Hematopoietic multipotent progenitor cell treated with erythropoietin and hydrocortisone succinate and interleukin-3 and kit ligand, for 17 days (in vitro differentiated cells): ENCODE measurements at places on chromosomes 1 and 21.

- DNase-seq = no peak
Measured at GRCh38 chr1:18602533-18603211, 28.0 kb upstream of the PAX7 start.

GRCh38 chr21:38277501-38278131 lies 20.8 kb downstream of the KCNJ15 start:
- no peak for DNase-seq

DNA sequence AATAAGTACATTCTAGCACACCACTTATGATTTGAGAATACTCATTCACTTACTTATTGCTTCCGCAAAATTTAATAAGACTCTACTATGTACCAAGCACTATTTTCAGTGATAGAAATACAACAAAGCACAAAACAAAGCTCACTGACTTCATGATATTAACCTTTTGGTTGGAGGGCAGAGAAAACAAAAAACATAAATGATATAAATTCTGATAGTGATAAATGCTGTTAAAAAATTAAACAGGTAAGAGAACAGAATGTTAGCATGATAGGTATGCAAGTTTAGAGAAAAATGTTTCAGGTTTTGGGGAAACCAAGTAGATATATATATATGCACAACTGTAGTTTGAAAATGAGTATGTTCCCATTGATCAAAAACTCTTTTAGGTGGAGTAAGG lies 1.2 kb downstream of the LRRC40 start:
- DNase-seq = no peak

- DNase-seq = peak; percentile 60
Measured at GRCh38 chr1:152869808-152870419, 8.2 kb upstream of the SMCP start.

DNA sequence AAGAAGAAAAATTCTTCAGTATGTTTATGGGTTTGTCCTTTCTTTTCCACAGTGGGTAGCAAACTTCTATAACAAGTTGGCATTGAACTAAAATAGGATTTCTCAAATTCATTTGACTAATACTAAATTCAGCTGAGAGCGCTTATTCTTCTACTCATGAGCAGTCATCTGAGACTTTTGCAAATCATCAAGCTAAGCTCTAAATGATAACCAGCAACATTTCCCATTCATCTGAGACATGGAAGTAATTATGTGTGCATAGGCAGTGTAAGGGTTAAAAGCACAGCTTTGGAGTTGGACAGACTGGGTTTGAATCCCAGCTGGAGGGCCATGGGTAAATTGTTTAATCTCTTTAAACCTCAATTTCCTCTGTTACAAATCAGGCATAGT lies 18.3 kb upstream of the CNR2 start:
- DNase-seq = no peak

- DNase-seq = no peak
Measured at GRCh38 chr1:226738995-226739695, at the start of gene ITPKB. Gene ITPKB (minus strand): TSS chr1:226739282. CDS start chr1:226737458, 1,824 bp downstream.

DNA sequence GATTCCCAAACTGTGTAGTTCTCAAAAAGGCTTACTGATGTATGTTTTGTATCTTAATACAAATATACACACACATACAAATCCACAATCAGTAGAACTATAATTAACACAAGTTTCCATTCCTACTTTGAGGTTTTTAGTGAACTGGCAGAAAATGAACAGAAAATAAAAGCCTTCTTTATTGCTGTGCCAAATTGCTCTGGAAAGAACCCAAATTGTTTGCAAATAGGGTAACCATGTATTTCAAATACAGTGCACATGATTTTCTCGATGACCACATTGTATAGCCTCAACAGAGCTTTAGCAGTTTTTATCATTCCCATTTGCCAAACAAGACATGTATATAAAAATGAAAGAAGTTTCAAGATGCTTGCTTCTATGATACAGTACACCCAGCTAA lies 173.3 kb downstream of the COL24A1 start:
- DNase-seq = no peak

DNA sequence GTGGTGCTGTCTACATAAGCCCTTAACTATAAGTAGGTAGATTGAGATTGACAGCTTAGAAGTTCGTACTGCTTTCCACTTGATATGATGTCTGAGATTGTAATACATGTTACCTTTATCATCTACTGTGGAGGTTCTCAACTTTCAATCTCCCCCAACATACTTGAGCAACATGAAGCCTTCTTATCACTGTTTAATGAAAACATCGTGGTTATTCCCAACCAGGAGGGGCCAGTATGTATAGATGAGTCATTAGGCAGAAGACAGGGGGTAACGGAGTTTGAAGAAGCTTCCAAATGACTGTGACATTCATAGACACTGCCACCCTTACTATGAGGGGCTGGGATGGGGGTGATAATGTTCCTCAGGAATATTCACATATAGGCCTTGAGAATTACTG lies 36.0 kb downstream of the CENPF start:
- DNase-seq = no peak

GRCh38 chr1:8252266-8252951 lies 65.5 kb upstream of the SLC45A1 start:
- no peak for DNase-seq

DNA sequence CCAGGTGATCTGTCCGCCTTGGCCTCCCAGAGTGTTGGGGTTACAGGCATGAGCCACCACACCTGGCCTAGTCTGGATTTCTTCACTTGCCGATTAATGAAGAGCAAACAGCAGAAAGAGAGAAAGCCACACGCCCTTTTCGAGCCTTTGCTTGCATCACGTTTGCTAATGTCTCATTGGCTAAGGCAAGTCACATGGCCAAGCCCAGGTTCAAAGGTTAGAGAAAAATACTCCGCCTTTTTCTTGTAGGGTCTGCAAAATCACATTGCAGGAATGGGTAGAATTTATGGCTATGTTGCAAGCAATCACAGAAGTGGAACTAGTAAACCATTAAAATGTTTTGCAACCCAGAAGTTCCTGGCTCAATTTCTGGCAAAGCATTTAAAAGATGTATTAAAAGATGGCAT lies 26.8 kb upstream of the BACH1 start:
- DNase-seq = no peak

- DNase-seq = no peak
Measured at GRCh38 chr1:191669629-191670028, 488.6 kb upstream of the RGS18 start.

DNA sequence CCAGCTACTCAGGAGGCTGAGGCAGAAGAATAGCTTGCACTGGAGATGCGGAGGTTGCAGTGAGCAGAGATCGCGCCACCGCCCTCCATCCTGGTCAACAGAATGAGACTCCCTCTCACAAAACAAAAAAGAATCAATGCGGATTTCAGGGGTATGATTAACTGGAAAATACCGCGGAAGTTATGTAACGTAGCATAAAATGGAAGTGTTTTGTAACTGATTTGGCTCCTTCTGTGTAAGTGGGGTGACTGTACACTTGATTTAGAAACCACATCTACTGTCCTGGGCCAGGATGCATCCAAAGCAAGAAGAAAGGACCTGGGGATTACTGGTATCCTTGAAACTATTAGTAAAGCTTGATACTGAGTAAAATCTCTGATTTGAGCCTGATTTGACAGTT lies 3.1 kb upstream of the VAMP4 start:
- DNase-seq = no peak

DNA sequence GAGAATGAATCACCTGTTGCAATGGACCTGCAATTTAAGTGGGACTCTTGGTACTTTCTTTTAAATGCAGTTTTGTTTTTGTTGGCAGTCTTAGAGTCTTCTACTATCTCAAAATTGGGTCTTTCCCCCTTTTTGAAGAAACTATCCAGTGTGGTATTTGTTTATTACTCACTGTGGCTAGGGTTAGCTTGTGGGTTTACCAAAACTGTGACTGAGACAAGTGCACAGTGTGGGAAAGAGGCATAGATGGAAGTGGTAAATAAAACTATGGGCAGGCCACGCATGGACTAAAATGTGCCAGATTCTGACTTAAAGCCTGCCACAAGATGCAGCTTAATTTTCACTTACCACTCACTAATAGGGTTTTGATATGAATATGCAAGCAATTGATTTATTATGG lies 1441.7 kb downstream of the PLA2G4A start:
- DNase-seq = no peak

DNA sequence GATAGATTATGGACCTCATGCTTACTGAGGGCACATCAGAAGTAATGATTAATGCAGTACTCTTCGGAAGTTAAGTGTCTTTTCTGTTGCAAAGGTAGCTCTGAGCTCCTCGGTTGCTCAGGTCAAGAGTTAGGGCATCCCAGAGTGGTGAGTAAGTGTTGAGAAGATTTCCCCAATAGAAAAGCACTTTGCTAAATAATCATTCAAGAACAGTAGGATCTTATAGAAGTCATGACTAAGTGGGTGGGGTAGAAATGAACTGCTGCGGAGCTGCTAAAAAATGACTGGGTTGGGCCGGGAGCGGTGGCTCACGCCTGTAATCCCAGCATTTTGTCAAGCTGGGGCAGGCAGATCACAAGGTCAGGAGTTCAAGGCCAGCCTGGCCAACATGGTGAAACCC lies 648.6 kb upstream of the CAMK1G start:
- DNase-seq = no peak

DNA sequence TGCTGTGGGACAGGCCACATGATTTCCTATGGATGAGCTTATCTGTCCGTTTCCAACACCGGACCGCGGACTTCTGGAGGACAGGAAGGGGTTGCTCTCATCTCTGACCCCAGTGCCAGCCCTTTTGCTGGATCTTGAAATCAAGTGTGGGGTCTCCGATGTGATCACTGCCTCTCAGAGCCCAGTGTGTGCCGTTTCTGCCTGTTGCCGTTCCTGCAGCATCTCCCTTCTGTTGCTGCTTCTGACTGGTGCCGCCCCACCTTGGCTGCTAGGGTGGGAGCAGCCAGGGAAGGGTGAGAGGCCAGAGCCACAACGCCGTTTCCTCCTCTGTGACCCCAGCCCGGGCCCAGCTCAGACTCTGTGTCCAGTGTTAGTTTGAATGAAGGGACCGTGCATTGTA lies 67.3 kb upstream of the WNT4 start:
- DNase-seq = no peak

DNA sequence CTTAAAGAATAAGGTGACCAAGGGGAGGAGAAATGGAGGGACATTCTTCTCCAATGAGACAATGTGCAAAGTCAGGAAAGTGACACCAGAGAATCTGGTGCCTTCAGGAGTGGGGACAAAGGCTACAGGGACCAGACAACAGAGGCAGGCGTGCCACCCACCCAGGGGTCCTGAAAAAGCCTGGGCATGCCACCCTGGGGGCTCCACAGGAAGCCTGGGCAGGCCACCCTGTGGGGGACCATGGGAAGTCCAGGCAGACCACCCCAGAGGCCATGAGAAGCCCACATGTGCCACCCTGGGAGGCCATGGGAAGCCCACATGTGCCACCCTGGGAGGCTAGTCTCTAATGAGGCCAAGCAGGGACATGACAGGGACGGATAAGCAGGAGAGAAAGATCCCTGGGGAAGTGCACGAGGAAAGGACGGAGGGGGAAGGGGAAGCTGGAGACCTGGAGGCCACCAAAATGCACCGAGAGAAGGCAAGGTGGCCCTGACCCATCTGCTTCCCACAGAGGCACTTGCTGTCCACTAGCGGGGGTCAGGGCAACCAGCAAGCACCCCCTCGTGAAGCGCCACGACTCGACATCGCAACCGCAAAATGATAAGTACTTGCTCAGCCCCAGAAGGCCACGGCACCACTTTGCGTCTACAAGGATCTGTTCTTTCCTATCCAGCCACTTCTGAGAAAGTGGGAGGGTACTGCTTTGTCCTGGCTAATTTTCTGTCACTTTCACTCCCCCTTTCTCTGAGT lies 7.2 kb upstream of the PDE9A start:
- DNase-seq = no peak

DNA sequence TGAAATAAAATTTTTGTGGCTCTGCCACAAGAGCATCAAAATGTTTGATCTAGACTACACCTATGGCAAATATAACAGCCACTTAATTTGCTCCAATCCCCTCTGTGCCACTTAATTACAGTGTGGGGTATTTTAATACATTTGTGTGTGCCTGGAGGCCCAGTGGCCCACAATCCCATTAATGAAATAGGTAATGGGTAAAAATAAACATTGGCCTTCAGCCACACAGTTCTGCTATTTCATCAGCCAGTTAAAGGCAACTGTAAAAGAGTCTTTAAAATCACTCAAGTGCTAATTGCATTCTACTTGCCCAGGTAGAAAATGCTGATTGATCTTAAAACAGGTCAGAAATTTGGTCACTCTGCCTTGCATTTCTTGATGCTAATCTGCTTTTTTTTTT lies 151.6 kb upstream of the UBE2U start:
- DNase-seq = no peak

DNA sequence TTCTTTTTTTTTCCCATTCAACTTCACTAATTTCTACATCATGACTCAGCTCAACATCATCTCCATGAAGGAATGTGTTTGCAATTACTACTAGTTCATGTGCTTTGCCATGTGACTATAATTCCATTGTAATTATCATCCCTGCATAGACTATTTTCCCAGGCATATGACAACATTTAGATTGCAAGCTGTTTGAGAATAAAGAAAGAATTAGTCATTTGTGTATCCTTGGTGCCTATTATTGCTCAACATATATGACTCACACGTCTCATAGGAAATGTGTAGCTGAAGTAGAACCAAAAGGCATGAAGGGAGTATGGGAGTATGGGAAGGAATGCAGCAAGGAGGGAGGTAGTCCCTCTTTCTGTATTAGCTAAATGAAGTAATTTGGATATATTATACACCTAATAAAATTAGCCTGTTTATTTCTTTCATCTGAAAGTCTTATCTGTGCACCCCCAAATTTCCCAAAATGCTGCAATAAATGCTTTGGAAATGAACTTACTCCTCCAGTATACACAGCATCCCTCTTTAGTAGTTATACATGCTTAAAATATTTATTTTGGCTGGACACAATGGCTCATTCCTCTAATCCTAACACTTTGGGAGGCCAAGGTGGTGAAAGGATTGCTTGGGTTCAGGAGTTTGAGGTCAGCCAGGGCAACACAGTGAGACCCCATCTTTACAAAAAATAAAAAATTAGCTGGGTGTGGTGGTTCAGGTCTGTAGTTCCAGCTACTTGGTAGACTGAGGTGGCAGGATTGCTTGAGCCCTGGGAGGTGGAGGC lies 316.9 kb upstream of the ADGRL4 start:
- DNase-seq = no peak

GRCh38 chr1:25744140-25744581 lies 55.8 kb upstream of the SELENON start:
- no peak for DNase-seq

GRCh38 chr1:30982937-30983336 lies 74.4 kb upstream of the SDC3 start:
- no peak for DNase-seq
